ENCODE measurements at places on chromosomes 2 and 18.

DNA sequence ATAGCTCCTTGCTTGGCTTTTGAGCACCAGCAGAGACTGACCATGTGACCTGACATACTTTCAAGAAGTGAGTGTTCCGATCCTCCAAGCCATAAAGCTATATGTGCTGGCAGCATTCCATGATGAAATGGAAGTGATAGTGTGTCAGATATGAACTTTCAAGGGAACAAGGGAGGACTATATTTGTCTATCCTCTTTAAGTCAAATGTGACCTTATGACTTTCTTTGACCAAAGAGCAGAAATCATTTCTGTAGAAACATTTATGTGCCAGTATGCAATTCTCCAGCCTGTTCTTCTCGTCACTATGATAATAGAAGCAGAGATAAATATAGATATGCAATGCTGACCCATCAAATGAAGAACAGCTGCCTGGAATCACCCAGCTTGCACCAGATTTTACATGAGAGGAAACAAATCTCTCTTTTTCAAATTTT is 14.4 kb downstream of the HYCC2 start:
- DNase-seq, result no peak

DNA sequence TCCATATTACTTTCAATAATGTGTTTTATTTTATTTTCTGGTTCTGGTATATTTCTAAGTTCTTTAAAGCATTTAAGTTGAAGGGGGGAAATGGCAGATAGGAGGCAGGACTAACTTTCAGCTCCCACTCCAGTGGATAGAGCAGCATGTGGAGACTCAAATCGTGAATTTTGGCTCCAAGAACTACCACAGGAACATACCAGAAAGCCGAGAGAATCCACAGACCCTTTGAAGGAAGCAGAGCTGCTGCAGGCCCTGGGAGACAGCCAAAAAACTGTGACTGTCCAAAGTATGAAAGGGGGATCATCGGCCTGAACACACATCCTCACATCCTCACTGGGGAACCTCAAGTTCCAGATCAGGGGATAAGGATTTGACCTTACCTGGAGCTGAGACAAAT is 207.6 kb upstream of the VWC2L start:
- DNase-seq, result no peak

DNA sequence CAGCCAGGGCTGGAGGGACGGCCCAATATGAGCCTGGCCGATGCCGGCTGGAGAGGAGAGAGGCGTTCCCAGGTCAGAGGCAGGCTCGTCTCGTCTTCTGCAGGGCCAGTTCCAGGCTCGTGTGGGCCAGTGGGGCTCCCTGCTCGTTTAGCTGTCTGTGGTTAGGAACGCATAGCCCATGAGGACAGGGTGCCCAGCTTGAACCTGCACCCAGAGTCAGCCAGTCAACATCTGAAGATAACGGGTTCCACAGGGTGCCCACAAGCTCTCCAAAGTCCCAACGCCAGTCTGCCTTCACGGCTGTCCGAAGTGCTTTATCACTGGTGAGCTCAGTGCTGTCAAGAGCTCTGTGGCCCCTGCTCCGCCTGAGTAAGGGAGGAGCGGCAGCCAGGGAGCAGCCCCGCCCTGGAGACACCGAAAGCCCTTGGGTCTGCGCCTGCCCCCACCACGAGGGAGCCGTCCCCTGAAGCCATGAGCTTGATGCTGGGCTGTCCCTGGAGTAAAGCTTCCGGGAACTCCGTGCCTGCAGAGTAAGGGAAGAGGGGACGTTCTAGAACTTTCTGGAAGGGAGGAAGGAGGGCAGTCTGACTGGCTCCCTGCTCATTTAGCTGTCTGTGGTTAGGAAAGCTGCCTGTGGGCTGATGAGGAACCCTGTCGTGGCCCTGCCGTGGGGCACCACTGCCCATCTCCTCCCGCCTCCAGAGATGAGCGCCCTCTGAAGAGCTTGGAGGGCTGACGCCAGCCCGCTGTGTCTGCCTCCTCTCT is 2.7 kb upstream of the HSBP1L1 start:
- no peak for DNase-seq

DNA sequence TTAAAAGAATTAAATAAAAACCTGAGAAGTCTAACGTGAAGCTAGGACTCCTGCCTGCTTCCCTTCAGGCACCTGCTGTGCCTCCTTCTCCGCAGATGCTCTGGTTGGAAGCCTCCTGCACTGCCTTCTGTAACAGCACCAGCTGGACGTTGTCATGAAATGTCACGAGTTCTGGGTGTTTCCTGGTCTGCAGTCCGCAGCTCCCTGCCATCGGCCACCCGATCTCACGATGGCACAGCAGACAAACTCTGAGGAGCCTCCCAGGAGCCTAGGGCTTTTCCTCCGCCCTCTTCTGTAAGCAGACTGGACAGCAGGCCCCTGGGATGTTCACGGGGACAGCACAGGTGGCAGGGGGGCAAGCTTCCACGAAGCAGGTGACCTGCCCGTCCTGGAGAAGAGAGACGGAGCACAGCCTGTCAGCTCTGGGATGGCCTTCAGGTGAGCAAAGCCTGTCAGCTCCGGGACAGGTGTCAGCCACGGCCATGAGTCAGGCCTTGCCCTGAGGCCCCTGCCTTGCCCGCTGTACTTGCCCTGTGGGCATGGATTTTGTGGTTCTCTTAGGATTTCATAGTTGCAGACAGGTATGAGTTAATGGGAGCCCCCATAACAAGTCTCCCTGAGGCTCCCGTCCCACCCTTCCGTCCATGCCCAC is 110.3 kb downstream of the PXDN start:
- peak; percentile 41 for DNase-seq

- no peak for DNase-seq
These were observed 574 bp upstream of the EML4 start for GRCh38 chr2:42168459-42169099.

GRCh38 chr2:101387151-101387834 is at the start of gene CREG2:
Gene CREG2 (minus strand): TSS chr2:101387503. CDS start chr2:101387457, 46 bp downstream.
- DNase-seq, result peak; percentile 66

DNA sequence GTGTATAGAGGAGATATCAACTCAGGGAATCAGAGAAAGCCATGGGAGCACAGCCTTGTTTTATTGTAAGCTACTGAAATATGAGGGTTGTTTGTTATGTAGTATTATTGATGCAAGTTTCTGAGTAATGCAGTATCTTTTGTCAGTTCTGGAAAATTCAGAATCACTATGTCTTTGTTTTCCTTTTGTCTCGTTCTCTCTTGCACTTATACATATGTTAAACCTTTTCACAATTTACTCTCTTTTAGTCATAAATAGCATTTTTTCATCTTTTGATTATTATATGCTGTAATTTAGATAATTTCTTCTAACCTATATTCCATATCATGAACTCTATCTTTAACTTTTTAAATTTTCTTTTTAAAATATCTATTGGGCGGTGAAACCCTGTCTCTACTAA is 85.0 kb upstream of the COL3A1 start:
- no peak for DNase-seq

- DNase-seq, result no peak
These were observed 65.5 kb downstream of the FBXO15 start for GRCh38 chr18:74081966-74082741.

GRCh38 chr2:44943031-44943692 is 1.7 kb downstream of the SIX3 start:
- DNase-seq, result no peak

DNA sequence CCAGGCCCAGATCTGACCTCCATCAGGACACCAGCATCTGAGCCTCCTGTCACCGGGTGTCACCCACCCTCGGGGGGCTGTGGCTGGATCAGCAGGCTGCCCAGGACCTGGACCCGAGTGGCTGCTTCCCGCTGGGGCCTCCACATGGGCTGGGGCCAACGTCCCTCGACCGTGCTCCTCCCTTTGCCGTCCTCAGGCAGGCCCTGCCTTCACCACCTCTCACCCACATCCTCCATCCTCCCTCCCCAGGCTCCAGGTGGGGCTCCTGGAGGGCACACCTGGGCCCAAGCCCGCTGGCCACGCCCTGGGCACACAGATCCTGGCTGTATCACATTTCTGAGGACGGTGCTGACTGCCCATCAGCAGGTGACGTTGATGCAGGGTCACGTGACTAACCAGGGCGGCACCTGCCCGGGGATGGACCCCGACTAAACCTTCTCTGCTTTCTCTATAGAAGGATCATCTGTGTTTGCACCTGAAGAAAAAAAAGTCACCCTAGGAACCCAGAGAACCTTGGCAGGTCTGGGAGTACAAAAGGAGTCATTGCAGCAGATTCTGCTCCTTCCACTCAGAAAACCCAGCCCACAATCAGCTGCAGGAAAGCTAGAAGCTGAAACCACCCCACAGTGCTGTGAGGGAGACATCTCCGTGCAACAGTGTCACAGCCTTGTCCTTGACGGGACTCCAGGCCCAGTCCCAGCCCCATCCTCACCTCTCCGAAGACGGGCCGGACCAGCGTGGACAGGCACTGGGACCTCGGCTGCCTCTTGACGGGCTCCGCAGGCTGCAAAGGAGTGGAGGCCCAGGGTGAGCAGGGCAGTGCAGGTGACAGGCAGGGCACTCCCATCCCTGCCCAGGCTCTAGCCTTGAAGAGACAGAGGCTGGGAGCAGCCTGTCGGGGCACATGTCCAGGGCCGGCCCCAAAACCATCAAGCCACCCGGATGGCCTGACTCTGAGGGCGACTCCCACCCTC is 11.2 kb downstream of the STK25 start:
- no peak for DNase-seq

DNA sequence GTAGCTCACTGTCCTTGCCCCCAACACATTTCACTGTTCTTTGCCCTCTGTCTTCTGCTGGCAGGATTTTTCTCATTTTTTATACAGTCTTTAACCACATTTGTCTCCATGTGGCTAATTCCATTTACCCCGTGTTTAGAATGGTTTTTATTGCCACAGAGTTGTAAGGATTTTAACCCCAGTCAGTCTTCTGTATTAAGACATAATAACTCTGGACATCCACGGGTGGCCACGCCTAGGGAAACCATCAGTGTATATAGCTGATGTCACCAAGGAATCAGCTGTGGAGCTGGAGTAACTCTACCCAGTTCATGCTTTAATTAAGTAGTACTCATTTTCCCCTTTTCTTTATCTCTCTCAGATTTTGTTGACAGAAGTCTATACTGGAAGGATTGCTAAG is 139.8 kb downstream of the MAP4K4 start:
- no peak for DNase-seq

GRCh38 chr2:8153258-8153718 is 528.6 kb upstream of the ID2 start:
- no peak for DNase-seq

DNA sequence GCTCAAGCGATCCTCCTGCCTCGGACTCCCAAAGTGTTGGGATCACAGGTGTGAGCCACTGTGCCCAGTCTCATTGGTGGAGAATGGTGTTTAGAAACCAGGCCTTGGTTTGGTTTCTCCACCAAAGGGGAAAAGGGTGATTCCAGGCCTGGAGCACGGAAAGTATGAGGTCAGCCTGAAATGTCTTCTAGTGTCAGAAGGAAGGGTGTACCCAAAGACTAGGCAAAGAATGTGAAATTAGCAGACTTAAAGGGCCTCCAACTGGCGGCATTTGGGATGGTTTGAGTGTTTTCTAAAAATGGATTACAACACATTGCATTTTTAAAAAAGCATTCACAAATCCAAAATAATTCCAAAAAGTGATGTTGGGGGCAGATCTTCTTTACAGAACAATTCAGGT is 139.6 kb downstream of the SH3BP4 start:
- DNase-seq, result no peak

DNA sequence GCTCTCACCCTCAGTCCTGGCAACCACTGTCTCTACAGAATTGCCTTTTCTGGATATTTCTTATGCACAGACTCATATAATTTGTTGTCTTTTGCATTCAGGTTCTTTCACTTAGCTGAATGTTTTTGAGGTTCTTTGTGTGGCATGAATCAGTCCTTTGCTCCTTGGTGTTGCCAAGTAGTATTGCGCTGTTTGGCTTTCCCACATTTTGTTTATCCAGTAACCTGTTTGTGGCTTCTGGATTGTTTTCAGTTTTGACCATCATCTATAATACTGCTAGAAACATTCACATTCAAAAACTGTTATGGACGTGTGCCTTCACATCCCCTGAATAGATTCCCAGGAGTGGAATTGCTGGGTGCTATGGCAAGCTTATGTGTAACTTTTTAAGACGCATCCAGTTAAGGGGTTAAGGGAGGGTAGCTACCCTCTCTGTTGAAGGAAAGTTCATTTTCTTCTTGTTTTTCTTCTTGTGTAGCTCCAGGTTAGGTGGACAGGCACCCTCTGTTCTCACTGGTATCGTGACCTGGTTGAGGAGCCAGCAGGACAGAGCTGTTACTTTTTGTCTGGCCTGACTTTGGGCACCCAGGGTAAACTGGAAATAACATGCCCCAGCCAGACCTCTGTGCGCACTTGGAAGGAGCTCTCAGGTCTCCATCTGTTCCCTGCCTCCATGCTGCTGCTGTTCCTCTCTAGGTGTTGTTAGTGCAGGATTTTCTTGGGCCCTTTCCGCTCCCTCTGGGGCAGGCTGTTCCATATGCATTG is 29.6 kb downstream of the ARHGAP25 start:
- no peak for DNase-seq

DNA sequence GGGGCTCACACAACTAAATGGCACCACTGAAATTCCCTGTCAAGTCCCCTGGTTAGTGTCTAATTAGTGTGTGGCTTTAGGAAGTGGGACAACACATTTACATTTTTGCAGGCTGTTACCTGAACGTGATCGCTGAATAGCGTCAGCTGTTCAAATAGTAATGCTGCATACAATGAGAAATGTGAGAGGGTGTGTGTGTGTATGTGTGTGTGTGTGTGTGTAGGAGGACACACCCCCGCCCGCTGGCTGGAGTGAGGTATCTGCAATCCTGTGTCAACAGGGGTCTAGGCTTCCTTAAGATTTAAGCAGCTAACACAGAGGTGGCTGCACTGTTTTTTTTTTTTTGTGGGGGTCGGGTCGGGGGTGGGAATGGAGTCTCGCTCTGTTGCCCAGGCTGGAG is 4.8 kb upstream of the LYPD6B start:
- peak; percentile 62 for DNase-seq

GRCh38 chr2:9336576-9337314 is 86.6 kb downstream of the ITGB1BP1 start:
- peak; percentile 89 for DNase-seq

GRCh38 chr2:161980976-161981375 is 93.0 kb downstream of the DPP4 start:
- DNase-seq, result no peak

GRCh38 chr2:109609352-109610024 is 4.3 kb downstream of the SEPTIN10 start:
- no peak for DNase-seq

GRCh38 chr2:85930129-85931124 is 41.6 kb upstream of the ST3GAL5 start:
- DNase-seq, result no peak

GRCh38 chr2:99918389-99918788 is 224.0 kb downstream of the AFF3 start:
- no peak for DNase-seq

DNA sequence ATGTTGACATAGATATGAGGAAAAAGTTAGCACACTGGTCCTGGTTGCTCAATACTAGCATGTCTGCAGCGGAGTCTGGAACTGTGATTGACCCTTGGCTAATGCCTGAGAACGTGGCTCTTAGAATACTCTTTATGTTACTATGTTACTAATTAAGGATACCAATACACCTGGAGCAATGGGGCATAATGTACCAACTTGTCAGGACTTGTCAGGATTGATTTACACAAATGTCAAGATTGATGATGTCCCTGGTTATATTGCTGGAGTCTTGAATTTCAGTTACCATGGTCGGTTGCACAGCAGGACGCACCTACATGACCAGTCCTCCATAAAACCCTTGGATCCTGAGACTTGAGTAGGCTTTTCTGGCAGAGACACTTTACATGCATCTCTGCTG is 810.9 kb downstream of the CPS1 start:
- DNase-seq, result peak; percentile 16
